ENCODE measurements at places on chromosomes 7 and 10.
A peak's percentile ranks its signal among the peaks of the same experiment; 100 is the strongest.

- peak; percentile 16 for DNase-seq
These were observed 20.5 kb upstream of the ZNF273 start for GRCh38 chr7:64882341-64883112.

DNA sequence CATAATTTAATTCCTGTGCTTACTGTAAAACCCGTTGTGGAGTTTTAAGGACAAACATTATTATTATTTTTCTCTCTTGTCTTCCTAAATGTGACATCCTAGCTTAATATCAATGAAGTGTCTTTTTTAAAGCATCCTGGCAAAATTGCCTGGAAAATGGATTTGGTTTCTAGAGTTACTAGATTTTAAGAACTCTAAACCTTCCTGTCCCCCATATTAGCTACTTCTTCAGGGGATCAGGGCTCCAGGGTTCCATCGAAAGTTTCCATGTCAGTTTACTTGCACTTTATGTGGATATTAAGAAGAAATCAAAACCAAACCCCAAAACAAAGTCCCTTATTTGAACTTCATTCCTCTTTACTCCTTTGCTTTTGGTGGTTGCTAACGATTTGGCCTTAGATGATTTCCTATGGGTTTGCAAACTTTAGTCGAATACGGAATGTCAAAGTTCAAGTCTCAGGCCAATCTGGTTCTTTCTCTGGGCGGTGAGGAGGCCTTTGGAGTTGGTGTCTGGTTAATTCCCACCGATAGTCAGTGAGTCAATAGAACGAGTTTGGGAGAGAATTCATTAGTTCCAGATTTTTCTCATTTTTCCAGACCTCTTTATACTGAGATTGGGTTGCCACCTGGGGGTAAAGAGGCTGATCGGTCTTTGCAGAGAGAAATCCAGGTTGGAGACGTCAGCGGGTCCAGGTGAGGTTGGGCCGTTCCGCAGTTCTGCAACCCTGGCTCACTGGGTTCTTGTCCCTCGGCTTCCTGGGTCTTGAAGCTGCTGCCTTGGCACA, 1.1 kb downstream of the CUX1 start:
- no peak for DNase-seq

- no peak for DNase-seq
These were observed 416.8 kb upstream of the SEMA3A start for GRCh38 chr7:84611391-84611790.

- DNase-seq, result no peak
These were observed 19.8 kb upstream of the SLC29A3 start for GRCh38 chr10:71299071-71299785.

GRCh38 chr10:127300868-127301321, 104.5 kb upstream of the INSYN2A start:
- DNase-seq, result no peak

- no peak for DNase-seq
These were observed 18.6 kb downstream of the GNAT3 start for GRCh38 chr7:80493121-80493849.

DNA sequence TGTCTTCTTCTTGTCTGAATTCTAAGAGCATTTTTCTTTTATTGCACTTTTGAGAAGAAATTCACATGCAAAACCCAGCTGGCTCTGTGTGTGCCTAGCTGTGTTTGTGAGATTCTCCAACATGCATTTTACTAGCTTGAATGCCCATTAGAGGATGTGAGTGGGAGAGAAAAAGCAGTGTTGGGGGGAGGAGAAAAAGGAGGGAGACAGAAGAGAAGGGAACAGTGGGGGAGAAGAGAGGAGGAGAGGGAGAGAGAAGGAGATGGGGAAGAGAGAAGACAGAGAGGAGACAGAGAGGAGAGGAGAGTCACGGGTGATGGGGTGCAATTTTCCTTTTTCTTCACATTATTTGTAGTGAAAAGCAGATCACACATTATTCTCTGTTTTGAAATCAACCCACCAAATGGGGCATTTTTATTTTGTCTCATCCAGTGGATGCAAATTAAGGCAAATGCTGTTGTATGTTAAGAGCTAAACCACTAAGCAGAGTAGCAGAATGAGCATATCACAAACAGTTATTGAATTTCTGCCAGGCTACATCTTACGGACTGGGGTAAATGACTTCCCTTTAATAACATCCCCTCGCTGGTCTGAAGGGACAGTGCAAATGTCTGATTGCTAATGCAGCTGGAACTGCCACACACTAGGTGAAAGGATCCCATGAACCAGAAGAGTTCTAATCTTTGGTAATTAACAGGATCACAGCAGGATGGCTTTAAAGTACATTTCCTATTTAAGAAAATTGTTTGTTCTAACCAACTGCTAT, 849 bp downstream of the LRRN3 start:
- DNase-seq, result no peak

DNA sequence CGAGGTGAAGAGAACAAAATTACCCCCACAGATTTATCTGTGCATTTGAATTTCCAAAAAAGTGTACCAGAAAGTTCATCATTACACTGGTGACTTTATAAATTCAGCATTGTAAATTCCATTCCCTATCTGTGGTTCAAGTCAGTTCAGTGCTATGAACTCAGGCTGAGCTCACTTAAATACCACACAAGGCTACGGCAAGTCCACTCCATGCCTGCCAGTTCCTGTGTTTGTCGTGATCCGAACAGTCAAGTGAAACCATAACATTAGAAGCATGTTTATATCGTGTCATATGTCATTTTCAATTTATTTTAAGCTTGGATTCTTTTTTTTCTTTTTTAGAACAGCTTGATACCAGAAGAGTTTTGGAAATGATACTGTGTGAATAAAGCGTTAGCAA, 14.8 kb downstream of the MBL2 start:
- DNase-seq, result no peak

GRCh38 chr7:86407291-86407690, 236.4 kb upstream of the GRM3 start:
- DNase-seq, result no peak

GRCh38 chr7:130904031-130904757, 170.2 kb upstream of the KLF14 start:
- no peak for DNase-seq

- no peak for DNase-seq
These were observed 174.7 kb upstream of the GRB10 start for GRCh38 chr7:50957431-50957830.
